Umbilical cord (tissue), 2 donors: ENCODE measurements at places on chromosomes 11 and 22.

- DNase-seq, result no peak
Observed at GRCh38 chr11:90349731-90350130, 126.9 kb upstream of the CHORDC1 start.

DNA sequence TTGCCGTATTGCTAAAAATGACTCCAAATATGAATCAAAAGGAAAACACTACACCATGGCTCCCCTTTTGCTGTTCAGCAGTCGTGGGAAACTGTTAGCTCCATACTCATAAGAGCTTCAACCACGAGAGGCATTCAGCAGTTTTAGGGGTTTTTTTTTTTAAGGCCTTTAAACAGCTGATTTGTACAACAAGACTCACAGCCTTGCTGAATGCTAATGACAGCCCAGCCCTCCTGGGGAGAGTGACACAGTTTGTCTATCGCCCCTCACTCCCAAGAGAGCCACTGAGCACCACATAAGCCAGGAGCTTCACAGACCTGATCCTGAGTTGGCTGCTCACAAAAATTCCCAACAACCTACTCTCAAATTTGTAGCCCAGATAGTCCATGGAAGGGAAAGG is 32.4 kb downstream of the GALNT18 start:
- DNase-seq, result no peak

DNA sequence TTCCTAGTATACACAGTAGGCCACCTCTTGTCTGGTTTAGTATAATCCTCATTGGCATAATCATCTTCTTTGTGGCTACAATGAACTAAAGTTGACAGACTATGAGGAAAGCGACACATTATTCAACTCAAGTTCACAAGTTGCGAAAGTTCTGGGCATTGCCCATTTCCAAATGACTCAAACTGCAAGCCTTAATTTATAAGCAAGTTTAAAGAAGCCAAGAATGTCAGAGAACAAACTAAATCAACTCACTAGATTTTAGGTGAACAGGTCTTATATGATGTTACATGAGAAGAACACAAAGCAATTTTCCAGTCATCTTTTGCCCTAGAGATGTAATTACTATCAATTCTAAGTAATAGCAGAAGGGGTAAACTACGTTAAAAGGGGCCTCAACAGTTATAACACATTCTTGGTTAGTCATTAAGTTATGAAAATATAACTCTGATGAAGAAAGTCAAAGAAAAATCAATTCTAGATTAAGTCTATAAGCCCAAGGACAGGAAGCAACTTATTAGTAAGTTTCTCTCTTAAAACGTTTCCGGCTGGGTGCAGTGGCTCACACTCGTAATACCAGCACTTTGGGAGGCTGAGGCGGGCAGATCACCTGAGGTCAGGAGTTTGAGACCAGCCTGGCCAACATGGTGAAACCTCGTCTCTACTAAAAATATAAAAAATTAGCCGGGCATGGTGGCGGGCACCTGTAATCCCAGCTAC is 21.5 kb downstream of the PICALM start:
- no peak for DNase-seq

DNA sequence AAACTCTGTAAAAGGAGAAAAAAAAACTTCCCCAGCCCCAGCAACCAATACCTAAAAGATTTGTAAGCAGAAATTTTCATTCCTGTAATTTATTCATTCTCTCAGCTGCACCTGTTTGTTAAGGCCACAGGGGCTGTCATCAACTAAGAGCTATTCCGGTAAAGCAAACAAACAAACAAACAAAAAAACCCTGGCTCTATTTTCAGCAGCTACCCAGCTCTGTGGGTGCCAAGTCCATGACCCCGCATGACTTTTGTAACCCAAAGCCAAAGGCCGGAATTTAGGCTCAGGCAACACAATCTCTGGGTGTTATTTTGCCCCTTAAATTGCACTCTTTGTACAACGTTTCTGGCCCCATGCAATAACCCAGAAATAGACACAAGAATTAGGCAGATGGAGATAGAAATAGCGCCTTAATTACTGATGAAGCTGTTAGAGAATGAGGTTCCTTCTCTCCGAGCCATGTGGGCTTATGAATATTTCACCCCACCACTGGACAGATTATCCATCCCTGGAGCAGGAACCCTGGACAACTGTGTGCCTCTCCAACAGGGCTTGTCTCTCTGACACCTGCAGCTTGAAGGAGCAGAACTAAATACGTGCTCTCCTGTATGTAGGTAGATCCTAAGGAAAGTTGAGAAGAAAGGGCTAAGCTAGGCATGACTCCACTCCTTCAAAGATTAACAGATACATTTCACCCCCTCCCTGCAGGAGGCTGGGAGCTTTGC is 29.4 kb downstream of the APOL6 start:
- no peak for DNase-seq

DNA sequence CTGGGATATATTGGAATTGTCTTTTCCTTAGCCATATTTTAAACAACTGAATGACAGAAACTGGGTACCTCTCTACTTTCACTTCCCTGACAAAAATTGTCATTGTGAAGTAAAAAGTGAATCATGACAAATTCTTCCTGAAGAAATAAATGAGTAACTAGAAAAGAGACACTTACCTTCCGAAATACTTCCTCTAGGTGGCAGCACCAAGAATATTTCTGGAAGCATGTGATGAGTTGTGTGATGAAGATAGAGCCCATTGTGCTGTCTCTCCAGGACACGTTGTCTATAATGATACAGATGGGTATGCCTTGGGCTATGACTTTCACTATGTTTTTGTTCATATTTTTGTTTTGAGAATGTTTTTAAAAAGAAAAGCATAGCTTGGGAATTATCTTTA is 21.5 kb downstream of the CASP4 start:
- DNase-seq, result peak; percentile 5

DNA sequence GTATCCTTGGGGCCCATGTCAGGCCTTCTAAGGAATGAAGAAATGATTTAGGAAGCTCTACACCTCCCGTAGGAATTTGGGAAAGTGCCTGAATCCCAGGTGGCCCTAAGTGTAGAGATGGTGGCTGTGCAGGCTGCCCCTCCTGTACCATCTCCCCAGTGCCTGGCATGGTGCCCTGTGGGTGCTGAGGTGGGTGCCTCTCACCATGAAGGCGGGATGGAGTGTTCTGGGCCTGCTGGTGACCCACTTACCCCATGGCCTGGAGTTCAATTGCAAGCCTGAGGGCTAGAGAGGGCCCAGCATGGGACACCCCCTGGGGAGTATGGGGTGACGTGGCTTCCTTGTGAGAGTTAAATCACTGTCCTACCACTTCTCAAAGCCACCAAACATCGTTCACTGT is 19.8 kb downstream of the SAMM50 start:
- no peak for DNase-seq

DNA sequence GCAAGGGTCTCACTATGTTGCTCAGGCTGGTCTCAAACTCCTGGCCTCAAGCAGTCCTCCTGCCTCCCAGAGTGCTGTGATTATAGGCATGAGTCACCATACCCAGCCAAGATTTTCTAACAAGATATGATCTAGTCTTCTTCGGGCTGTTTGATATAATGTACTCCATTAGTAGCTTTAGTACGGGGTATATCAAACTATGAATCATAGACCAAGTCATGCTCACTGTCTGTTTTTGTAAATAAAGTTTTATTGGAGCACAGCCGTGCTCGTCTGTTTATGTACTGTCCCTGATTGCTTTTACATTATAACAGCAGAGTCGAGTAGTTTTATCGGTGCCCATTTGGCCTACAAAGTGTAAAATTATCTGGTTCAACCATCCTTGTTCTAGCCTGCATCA is 43.9 kb upstream of the GRIK4 start:
- no peak for DNase-seq
